Activated CD8-positive, alpha-beta T cell treated with anti-CD3 and anti-CD28 coated beads for 36 hours (primary cell): ENCODE measurements at places on chromosomes 5 and 9.

- DNase-seq = no peak
These were observed 1203.4 kb downstream of the MAT2B start for GRCh38 chr5:164708831-164709230.

- DNase-seq = no peak
These were observed 533 bp downstream of the DCANP1 start for GRCh38 chr5:135446615-135447014.

DNA sequence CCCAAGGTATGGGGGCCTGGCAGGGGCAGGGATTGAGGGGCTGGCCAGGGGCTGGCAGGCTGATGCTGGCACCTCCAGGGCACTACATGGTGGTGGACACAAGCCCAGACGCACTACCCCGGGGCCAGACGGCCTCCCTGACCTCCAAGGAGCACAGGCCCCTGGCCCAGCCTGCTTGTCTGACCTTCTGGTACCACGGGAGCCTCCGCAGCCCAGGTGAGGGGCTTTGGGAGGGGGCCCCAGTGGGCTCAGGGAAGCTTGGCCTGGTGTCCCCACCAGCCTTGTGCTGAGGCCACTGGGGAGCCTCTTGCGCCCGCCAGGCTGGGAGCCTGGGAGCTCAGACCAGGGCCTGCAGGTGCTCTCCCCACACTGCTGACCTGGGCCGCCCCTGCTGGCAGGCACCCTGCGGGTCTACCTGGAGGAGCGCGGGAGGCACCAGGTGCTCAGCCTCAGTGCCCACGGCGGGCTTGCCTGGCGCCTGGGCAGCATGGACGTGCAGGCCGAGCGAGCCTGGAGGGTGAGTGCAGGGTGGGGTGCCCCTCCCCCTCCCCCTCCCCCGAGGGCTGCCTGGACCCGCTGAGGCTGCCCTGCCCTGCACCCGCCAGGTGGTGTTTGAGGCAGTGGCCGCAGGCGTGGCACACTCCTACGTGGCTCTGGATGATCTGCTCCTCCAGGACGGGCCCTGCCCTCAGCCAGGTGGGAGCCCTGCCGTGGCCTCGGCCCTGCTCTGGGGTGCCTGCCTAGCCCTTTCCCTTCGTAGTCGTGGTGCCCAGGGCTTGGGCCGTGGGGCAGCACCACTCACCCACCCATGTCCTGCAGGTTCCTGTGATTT lies 5.7 kb downstream of the MAMDC4 start:
- DNase-seq = no peak

GRCh38 chr5:55714339-55714738 lies 2.2 kb upstream of the SLC38A9 start:
- DNase-seq = no peak

DNA sequence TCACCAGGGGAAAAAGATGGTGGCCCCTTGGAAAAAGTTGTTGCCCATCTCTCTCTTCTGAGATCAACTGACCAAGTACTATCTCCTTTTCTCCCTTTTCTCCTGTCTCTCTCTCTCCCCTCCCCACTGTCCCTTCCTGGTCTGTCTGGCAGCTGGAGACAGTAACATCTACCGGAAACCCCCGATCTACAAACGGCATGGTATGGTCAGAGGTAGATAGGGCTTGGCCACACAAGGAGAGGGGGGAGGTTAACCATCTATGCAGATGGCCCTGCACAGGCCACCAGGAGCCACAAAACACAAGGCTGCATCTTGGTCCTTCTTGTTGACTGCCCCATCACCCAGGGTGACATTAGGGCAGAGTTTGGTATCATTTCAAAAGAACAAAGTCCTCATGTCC lies 29.3 kb upstream of the AFAP1L1 start:
- no peak for DNase-seq

DNA sequence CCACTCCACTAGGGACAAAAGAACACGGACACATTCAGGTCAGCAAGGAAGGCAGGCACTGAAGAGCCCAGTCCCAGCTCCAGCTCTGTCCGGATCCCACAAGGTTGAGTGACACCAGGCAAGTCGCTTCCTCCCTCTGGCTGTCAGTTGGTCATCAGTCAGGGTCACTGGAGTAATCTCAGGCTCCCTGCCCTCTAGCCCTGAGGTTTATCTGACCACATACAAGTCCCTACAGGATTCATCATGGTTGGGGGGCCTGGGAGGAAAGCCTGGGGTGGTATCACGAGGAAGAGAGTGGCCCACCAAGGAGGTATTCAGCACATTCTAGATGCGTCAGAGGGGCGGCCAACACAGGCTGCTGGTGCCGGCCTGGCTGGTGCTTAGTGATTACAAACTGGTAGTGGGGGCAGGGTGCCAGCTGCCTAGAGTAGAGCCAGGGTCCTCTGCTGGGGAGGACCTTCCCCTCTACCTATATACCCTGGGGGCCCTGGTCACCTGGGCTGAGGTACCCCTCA lies 81.5 kb downstream of the SHB start:
- no peak for DNase-seq

DNA sequence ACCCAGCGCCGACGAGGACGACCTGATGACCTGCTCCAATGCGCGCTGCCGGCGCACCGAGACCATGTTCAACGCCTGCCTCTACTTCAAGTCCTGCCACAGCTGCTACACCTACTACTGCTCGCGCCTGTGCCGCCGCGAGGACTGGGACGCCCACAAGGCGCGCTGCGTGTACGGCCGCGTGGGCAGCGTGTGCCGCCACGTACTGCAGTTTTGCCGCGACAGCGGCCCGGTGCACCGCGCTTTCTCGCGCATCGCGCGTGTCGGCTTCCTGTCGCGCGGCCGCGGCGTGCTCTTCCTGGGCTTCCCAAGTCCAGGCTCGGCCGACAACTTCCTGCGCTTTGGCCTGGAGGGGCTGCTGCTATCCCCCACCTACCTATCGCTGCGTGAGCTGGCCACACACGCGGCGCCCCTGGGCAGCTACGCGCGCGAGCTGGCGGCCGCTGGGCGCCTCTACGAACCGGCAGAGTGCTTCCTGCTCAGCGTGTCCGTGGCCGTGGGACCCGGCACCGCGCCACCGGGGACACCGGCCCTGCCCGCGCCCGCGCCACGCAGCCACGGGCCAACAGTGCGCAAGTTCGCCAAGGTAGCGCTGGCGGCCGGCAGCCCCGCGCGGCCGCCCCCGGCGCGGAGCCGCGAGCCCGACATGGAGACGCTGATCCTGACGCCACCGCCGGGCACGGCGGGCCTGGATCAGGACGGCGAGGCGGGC lies 2.7 kb upstream of the PHPT1 start:
- DNase-seq = no peak

- no peak for DNase-seq
These were observed 89.1 kb upstream of the COL5A1 start for GRCh38 chr9:134552349-134552990.

- DNase-seq = no peak
These were observed 447.2 kb downstream of the PDE4D start for GRCh38 chr5:59446356-59446755.

DNA sequence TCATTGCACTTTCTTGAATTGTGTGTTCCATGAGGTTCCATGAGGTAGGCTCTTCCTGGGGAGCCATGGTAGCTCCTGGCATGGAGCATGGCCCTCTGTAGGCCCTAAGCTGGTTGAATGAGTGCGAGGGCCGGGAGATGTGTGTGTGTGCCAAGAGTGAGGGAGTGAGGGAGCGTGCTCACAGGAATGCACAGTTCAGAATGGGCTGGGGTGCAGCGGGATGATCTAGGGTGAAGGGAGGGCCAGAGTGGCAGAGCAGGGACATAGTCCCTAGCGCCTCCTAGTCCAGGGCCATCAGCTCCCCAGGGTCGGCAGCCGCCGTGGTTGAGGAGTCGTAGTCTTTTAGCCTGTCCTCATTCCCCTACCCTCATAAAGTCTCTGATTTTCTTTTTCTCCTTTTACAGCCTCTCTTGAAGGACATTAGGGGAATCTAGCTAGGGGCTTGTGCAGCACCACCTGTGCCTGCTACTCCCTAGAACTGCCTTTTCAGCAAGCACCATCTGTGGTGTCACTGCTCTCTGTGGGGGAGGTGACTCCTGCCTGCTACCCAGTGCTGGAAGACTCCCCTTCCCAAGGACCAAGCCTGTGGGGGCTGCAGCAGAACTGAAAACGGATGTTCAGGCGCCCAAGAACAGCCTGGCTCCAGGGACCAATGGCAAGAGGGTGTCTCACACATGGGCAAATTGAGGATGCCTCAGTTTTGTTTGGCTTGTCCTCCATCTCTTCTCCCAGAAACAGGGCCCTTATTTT lies 65.3 kb upstream of the PPARGC1B start:
- DNase-seq = no peak

DNA sequence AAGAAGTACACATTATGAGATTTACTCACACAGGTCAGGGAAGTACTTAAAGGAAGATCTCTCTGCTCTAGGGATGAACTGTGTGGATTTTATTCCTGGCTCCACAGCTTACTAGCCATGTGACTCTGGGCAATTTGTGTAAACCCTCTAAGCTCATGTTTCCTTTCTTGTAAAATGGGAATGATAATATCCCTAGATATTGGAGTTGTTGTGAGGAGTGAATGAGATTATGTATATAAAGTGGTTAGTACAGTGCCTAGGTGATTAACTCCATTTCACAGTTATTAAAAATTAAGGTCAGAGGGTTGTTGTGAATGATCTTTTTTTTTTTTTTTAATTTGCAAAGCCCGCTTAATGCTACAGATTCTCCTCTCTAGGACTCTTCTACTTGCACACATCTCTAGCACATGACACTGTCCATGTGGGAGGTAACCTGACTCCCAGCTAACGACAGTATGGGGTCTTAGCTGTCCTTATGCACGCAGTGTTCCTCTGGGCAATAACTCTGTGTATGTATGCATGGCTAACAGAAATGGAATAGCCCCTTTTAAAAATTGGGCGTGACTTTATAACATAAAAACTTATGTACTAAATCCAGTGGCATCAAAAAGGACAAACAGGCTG lies 23.9 kb upstream of the MYOT start:
- DNase-seq = no peak

GRCh38 chr5:159123700-159124099 lies 24.0 kb upstream of the EBF1 start:
- peak; percentile 31 for DNase-seq

DNA sequence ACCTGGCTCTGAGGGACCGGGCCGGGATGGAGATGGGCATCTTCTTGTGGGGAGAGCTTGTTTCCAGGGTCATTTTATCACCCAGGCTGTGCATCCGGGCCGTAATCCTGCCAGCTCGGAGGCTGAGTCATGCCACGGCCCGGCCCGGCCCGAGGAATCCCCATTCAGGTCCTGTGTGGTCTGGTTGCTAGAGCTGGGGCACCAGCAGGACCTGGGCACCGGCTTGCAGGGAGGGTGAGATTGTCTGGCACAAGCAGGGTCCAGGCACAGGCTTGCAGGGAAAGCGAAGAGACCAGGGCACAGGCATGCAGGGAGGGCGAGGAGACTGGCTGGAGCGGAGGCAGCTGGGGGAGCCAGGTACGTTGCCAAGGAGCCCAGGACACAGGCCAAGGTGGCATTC lies 106.8 kb downstream of the RXRA start:
- no peak for DNase-seq

- DNase-seq = no peak
These were observed 91.9 kb upstream of the STC2 start for GRCh38 chr5:173420108-173420507.

DNA sequence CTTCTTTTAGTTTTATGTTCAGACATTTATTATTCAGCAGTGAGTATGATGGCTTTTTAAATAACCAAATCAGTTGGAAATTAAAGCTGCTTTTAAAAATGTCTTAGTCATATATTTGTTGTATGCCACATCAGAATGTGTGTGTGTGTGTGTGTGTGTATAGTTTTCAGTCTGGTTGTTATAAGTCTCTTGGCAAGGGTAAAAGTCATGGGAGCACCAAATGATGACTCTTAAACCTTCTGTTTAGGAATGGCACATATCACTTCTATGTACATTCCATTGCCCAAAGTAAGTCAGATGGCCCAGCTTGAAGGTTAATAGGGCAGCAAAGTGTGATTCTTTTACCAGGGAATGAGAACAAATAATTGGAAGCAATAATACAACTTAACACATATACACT lies 135.9 kb downstream of the RNF180 start:
- no peak for DNase-seq

DNA sequence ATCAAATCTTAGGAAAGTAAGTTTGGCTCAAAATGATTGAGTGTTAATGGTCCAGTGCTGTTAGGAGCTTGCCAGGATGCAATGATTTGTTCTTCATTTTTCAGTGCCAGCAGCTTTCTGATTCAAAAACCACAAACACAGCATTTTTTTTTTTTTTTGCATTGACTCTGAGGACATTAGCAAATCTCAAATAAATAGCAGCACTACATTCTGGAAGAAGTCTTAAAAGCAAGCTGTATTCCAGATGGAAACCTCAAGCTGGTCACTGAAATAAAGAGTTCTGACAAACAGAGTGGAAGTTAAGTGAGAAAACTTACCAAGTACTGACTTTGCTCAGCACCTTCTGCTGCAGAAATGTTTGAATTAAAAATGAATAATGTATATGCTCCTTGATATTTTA lies 1653.1 kb upstream of the CDH9 start:
- DNase-seq = no peak

DNA sequence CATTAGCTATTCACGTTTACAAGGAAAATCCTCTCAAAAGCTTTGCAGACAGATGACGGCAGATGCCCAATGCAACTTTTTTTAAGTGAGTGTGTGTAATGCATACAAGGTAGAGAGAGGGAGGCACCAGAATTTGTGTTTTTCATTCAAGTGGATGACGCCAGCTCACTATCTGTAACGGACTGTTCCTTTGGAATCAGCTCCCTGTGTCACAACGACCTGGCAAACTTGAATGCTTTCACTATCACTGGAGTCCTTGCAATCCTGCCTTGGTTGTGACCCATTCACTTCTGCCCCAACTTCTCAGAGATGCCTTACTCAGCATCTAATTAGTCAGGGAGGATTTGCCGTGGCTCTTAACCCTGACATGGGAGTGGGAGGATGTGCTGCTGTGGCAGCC lies 148.5 kb downstream of the BNC2 start:
- DNase-seq = no peak

GRCh38 chr9:133060417-133060841 lies 1.4 kb upstream of the CEL start:
- peak; percentile 27 for DNase-seq

GRCh38 chr5:32810804-32811203 lies 99.7 kb downstream of the NPR3 start:
- DNase-seq = no peak

DNA sequence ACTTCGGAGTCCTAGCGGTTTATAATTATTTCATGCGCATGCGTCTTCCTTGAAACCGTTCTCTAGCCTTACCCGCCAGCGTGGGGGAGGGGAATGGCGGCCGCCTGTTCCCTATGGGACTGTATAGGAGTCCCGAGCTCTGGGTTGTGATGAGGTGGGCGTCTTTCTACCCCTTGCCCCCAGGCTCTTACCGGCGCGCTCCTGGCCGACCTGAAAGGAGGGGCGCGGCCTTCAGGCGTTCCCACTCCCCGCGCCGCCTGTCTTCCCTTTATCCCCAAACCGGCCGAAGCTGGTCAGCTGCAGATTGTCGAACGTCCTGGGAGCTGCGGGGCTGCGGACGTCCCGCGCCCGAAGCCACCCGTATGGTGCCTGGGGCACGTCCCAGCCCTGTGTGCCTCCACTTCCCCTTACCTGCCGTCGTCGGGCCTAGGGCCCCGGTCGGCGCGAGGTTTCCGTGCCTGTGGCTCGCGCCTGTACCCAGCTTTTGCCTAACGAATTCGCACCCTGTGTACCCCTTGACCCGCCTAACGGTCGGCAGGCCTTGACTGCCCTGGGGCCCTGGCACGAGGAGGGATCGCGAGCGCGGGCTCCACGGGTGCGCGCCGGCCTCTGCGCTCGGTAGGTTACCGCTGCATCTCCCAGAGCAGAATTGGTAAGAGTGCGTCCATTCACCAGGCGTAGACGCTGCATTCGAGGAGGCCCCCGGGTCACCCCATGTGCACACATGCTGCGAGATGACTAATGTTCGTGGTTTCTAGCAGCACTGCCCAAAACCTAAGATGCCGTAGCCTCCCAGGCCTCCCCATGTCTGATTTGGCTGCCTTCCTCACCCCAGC lies 653 bp upstream of the HNRNPH1 start:
- DNase-seq = peak; percentile 82

- no peak for DNase-seq
These were observed 499.4 kb downstream of the ISL1 start for GRCh38 chr5:51882647-51883046.
